ENCODE measurements at places on chromosomes 4 and X.

GRCh38 chr4:112516471-112517066 lies 589 bp upstream of the NEUROG2 start:
- no peak for DNase-seq

DNA sequence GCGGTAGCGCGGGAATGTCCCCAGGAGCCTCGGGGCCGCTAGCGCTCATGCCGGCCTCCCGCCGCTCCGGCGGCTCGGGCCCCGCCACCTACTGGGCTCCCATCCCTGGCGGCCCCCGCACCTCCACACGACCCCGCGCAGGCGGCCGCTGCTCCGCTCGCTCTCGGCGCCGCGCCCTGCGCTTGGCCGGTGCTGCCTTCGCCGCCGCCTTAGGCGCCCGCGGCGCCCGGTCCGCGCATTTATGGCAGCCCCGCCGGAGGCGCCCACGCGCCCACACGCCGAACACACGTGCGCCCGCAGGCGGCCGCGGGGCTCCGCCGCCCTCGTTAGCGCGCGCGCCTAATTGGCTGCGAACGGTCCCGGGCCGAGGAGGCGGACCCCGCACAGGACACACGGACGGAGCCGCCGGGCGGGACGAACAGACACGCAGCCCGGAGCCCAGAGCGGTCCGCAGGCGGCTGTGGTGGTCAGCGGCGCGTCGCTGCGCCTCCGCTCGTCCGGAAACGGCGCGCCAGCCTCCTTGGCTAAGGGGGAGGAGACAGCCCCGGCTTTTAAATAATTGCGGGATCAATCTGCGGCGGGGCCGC lies at the start of gene NKX1-1:
Gene NKX1-1, minus strand, starts transcription at position 49 of the 587 bp plus-strand sequence. Its CDS starts 0 bp downstream, at position 49.
- no peak for DNase-seq

GRCh38 chr4:149296503-149296902 lies 519.1 kb downstream of the IQCM start:
- DNase-seq = no peak

GRCh38 chr4:150211799-150212445 lies 133.7 kb downstream of the DCLK2 start:
- no peak for DNase-seq

GRCh38 chr4:124737619-124738018 lies 25.1 kb upstream of the ANKRD50 start:
- no peak for DNase-seq

DNA sequence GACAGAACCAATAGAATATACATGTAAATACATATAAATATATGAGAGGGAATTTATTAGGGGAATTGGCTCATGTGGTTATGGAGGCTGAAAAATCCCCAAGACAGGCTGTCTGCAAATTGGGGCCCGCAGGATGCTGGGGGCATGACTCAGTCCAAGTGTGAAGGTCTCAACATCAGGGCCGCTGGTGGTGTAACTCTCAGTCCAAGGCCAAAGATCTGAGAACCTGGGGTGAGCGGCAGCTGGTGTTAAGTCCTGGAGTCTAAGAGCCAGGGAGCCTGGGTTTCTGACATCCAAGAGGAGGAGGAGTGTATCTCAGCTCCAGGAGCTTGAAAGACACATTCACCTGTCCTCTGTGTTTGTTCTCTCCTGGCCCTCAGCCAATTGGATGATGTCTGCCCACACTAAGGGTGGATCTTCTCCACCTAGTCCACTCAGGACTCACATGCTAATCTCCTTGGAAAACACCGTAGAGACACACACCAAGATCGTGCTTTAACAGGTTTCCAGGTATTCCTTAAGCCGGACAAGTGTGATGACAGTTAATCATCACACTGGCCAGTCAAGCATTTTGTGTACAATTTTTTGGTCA lies 28.9 kb downstream of the TIGD2 start:
- no peak for DNase-seq

DNA sequence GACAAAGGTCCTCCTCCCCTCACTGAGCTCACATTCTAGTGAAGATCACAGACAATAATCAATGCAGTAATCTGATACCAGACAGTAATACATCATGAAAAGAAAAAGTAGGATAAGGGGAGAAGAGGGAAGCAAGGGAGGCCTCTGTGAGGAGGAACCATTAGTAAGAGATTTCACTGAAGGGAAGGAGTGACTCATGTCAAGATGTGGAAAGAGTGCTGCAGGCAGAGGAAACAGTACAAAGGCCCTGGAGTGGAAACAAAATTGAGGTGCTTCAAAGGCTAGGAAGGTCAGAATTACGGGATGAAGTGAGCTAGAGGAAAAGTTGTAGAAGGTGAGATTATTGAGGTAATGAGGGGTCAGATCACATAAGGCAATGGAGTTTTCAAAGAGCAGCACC lies 38.1 kb downstream of the LAMTOR3 start:
- no peak for DNase-seq

DNA sequence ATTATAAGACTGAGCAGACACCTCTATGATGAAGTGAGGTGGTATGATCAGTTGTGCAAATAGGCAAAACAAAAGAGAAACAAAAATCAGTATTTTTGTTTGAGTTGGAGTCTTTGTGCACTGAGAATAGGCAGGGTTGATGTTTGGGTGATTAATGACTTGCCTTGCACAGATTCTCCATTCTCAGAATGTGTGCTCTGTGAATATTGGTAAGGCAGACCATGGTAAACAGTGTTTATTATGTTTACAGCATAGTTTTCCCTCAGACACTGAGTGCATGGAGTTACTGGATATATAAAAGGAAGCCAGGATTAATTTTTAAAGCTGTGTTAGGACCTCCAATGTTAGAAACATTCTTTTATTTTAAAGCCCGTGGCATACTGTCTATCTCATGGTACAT lies 240.2 kb upstream of the MAGEB16 start:
- no peak for DNase-seq

GRCh38 chr4:88952081-88952480 lies 104.9 kb downstream of the FAM13A start:
- DNase-seq = no peak

- DNase-seq = no peak
These were observed 69.7 kb downstream of the FANCB start for GRCh38 chrX:14802943-14803710.

- no peak for DNase-seq
These were observed 7.8 kb downstream of the WWC2 start for GRCh38 chr4:183106839-183107238.

DNA sequence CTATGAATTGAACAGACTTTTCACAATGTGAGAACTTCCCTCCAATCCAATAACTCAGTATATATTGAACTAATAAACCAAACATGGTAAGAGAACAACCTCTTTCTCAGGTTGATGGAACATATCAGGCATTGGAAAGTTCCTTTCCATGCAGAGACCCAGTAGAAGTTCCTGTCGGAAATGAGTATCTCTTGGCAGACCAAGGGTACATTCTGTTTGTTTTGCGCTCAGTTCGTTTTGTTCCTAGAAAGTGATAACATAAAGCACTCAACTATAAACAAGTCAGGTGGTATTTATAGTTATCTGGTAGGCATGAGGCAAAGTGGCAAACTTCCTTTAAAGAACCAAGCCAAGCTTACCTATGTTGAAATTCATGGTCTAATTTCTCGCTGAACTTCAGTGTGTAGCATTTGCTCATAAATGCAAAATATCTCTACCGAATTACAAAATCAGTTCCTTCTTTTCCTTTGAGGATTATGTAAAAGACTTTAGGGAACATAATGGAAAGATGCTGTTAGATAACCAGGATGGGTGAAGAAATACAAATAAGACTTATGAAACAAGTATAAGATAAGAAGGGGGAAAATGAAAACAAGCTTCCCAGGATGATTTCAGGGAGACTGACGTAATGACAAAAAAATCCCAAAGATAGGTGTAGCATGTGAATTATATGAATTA lies 120.3 kb downstream of the ARHGAP24 start:
- DNase-seq = no peak

- no peak for DNase-seq
These were observed 20.8 kb downstream of the ENPP6 start for GRCh38 chr4:184196730-184197385.

- DNase-seq = no peak
These were observed 11.3 kb downstream of the SHOX start for GRCh38 chrX:641671-642435.

DNA sequence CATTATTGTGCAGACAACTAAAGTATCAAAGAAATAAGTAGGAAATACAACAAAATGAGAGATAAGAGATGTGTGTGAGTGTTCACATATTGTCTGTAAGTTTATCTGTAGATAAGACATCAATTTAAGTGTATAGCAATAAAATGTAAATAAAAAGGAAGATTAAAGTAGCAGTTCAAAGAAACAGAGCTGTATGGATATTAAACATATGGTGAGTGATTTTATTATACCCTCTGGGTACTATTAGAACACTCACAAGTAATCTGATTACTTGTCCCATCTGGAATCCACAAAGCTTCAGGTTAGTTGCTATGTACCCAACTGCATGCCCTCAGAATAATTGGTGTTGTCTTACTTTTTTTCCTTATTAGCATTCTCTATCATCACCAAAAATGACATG lies 747.9 kb upstream of the ADGRL3 start:
- DNase-seq = no peak

- DNase-seq = no peak
These were observed 154.9 kb upstream of the CXXC4 start for GRCh38 chr4:104649631-104650030.

DNA sequence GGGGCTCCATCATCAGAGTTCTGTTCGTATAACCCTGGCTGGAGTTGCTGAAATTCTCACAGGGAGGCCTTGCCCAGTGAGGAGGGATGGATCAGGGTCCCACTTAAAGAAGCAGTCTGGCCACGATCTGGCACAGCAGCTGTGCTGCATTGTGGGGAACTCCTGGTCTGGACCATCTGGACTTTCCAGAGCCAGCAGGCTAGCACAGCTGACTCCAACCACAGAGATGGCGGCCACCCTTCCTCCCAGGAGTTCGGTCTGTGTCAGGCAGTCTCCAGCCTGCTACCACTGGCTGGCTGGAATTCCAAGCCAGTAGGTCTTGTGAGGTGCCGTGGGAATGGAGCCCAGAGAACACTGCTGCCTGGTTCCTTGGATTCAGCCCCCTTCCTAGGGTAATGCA lies 62.0 kb downstream of the SLAIN2 start:
- no peak for DNase-seq

DNA sequence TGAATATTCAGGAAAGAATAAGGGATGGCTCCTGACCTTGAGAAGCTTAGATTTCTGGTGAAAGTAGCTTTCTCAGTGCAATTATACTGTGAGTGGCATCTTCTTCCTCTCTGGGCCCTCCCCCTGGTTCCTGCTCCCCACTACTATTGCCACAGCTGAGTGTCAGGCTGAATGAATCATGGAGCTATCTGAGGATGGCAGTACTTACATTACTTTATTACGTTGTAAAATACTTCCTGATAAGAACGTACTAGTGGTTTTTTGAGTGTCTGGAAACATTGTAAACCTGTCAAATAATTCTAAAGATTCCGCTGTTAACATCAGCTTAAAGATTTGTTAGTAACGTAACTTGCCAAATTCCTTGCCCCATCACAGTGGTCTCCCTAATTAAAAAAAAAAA lies 36.2 kb downstream of the ARHGAP10 start:
- no peak for DNase-seq

- DNase-seq = no peak
These were observed 68.7 kb downstream of the APBB2 start for GRCh38 chr4:41145571-41146078.

DNA sequence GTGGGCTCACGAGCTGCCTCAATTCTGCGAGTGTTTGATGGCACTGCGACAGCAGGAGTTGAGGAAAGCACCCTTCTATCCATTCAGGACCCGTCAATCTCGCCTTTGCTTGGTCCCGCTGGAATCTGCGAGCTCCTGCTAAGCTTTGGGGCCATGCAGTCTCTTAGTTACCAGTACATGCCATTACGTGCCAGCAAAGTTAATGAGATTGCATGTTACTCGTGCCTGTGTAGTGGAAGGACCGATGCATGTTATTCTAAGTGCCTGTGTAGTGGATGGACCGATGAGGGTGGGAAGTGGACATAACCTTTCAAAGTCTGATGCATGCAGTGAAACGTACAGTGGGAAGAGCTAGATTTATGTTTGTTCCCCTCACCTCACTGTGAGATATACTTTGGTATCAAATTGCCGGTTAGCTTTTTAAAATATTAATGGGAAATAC lies 569 bp downstream of the RPS3A start:
- DNase-seq = no peak

DNA sequence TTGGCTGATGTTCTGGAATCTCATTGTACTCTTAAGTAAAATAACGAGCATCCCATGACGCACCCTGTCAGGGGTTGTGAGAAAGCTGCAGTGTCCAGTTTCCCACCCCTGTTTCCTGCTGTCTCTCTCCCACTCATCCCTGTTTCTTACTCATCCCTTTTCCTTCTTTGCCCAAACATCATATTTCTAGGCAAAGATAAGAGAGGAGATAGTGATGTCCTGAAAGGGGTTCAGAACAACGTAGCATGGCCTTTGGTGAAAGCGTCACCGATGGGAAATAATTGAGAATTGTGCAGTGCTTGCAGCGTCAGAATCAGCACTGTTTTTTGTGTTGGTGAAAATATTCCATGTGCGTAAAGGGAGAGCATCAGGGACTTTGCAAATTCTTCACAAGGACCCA lies 23.5 kb upstream of the TMEM165 start:
- DNase-seq = no peak

DNA sequence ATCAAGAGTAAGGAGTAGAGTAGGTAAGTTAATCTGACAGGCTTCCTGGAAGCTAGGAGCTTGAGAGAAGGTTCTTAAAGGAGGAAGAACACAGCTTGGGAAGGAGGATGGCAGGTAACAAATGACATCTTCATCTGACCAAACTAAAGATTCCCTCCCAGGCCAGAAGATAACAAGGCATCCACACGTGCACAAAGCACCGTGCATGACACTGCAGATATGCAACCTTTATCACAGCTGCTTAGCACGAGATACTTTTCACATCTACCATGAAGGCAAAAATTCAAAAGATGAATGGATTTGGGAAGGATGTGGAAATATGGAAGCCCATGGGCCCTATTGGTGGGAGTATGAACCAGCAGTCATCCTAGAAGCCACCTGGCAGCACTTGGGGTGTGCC lies 34.3 kb downstream of the CD99L2 start:
- DNase-seq = no peak

- no peak for DNase-seq
These were observed 40.4 kb downstream of the COL4A6 start for GRCh38 chrX:108397627-108398391.

DNA sequence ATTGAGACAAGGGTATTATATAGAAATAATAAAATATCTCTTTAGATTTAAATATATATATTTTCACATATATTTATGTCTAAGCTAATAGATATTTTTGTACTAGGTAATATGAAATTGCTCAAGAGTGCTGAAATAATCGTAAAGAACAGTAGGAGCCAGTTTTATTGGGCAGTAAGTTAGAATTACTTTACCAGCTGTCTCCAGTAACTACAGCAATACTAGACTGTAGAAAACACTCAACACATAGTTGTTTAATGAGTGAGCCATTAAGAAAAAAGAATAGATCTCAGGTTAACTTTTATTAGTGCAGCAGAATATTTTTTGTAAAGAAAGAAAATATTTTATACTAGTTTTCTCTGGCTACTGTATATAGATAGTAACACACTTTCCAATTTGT lies 715.2 kb downstream of the TRIML1 start:
- no peak for DNase-seq

- no peak for DNase-seq
These were observed 8.0 kb downstream of the RADX start for GRCh38 chrX:106619797-106620196.

GRCh38 chr4:151708100-151708499 lies 52.7 kb downstream of the GATB start:
- DNase-seq = no peak

- DNase-seq = no peak
These were observed 15.4 kb upstream of the SCD5 start for GRCh38 chr4:82814034-82814433.

GRCh38 chrX:84710611-84711010 lies 208.4 kb upstream of the HDX start:
- DNase-seq = no peak

- DNase-seq = no peak
These were observed 158.6 kb downstream of the TET2 start for GRCh38 chr4:105305019-105305836.

Measured in effector CD4-positive, alpha-beta T cell (primary cell).